ENCODE measurements at places on chromosomes 16 and 17.

DNA sequence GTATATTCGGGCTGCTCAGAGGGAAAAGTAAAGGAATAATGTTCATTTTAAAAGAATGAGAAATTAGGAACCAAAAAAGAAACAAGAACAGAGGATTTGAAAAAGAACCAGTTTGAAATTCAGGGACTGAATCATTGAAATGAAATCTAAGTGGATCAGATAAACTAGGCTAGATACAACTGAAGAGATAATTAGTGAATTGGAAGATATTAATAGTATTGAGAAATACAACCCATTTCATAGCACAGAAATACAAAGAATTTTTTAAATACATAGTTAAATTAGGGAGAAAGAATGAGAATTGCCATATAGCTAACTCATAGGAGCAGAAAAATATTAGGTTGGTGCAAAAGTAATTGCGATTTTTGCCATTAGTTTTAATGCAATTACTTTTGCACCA, 117.3 kb upstream of the NOL11 start:
- no peak for DNase-seq

DNA sequence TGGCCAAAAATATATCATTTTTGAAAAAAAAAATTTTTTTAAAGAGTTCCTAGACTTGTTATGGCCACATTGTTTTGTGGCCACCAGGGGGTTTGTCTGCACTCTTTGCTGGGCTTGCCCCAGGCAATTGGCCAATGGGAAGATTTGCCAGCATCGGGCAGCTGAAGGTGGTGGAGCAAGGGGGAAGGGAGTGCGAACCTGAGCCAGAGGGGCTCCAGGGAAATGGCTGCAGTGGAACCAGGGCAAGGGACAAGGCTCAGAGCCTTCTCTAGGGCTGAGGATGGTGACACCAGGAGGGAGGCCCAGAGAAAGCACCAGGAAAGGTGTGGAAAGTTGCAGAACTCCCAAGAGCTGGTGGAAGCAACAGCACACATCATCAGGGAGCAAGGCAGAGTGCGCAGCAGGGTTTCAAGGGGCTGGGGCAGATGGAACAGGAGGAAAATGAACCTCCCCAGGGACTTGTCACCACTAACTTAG, 15.5 kb upstream of the CMIP start:
- no peak for DNase-seq

DNA sequence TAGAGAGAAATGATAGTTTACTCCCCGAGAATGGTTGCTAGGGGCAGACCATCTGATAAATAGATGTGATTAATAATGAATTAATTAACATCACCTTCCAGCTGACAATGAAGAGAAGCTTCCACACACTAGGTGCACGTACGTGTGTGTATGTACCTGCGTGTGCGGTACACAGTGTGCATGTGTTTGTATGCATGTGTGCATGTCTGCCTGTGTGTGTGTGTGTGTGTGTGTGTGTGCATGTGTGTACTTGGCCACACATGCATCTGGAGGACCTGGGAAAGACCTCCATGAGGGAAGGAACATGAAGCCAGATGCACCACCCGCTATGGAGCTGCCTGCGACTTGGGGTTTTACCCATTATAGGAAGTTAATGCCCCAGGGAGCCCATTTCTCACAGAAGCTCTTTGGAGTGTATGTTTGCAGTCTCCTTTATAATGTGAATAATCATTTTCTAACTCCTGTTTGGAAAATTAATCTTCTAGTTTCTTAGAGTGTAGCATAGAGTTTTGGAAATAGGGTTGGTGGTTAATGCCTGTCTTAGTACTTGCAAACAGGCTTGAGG, 229.1 kb downstream of the ENGASE start:
- no peak for DNase-seq

- DNase-seq = no peak
Measured at GRCh38 chr16:74320707-74321106, 24.1 kb downstream of the PSMD7 start.

DNA sequence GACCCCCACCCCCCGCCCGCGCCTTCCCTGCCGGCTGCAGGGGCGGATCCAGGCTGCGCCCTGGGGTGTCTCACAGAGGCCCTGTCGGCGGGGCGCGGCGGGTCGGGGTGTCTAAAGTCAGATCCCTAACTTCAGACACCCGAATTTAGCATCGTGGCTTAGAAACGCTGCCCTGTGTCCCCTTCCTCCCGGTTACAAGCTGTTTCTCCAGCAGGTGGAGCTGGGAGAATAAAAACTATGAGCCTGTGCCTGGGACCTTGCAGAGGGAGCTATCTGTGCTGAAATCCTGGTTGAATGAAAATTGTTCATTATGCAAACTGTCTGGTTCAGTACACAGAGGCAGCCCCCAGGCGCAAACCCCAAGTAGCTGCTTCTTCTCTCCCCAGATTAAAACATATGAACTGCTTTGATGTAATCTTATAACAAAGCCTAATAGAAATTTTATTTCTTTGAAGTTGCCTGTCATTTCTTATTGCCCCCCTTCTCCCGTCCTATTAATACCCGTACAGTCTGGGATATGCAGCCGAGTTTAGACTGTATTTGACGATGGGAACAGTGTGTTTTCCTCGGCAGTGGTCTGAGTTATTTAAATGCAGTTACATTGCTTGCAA, 79.0 kb downstream of the RPA1 start:
- DNase-seq = no peak

GRCh38 chr16:51557670-51558069, 406.6 kb upstream of the SALL1 start:
- no peak for DNase-seq

GRCh38 chr17:3594051-3594800, 15.0 kb downstream of the TRPV1 start:
- DNase-seq = no peak

- no peak for DNase-seq
Measured at GRCh38 chr17:72618001-72618509, 474.4 kb downstream of the SLC39A11 start.

- peak; percentile 46 for DNase-seq
Measured at GRCh38 chr16:67246756-67247191, 507 bp downstream of the FHOD1 start.

DNA sequence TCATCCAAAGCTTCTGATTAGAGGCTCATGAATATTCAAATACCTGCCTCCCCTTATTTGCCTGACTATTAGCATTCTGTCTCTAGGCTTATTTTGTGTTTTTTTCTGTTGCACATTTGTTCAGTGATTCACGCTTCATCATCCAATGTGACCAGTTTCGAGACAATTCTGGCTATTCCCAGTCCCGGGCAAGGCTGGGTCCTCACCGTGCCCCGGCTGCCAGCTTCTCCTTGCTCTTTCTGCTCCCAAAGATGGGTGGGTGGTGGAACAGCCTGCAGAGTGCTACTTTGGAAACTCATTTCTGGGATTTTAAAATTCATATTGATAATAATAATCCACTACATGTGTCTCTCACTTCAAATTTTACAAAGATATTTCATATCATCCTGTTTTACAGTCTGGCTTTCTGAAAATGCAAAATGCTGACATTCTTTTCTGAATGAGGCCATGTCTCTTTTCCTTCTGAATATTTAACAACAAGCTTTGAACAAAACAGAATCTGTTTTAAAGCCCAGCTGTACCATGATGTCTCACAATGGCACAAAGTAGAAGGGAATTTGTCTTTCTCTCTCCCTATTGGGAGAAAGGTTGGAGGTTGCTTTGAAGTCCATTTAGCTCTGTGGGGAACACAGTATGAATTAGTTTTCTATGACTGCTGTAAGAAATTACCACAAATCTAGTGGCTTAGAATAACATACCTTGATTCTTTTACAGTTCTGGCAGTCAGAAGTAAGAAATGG, 116.9 kb upstream of the CDH13 start:
- DNase-seq = no peak

DNA sequence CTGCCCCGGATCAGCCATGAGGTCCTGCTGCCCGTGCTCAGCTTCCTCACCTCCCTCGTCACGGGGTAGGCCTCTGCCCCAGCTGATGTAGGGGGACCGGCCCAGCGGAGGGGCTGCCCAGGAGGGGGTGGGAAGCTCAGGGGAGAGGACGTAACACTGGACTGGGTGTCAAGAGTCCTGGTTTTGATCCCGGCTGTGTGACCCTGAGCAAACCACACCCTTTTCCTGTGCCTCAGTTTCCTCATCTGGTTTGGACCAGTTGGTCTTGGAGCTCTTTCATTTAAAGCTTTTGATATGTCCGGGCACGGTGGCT, 6.6 kb downstream of the WDR81 start:
- no peak for DNase-seq

GRCh38 chr16:67305216-67306071, 21.1 kb downstream of the KCTD19 start:
- no peak for DNase-seq

GRCh38 chr17:73228748-73229236, 32.9 kb downstream of the CPSF4L start:
- peak; percentile 20 for DNase-seq

DNA sequence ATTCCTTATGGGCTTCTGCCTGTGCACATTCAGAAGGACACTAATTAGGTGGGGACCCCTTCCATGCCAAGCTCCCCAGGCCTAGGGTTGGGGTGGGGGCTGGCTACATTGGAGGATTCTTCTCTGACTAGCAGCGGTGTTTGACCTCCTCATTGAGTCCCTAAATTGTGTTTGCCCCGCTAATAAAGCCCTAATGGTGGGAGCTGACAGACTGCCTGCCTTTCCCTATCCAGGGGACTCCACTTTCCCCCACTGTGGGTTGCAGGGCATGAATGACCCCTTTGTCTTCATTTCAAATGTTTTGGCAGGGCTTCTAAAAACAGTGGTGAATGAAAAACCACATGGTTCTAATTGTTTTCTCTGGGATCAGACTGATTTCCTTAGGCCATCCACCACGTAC, 476.8 kb upstream of the CDH11 start:
- no peak for DNase-seq

- no peak for DNase-seq
Measured at GRCh38 chr16:53581784-53582183, 78.8 kb upstream of the AKTIP start.

- no peak for DNase-seq
Measured at GRCh38 chr16:87372305-87372704, 11.3 kb downstream of the FBXO31 start.

DNA sequence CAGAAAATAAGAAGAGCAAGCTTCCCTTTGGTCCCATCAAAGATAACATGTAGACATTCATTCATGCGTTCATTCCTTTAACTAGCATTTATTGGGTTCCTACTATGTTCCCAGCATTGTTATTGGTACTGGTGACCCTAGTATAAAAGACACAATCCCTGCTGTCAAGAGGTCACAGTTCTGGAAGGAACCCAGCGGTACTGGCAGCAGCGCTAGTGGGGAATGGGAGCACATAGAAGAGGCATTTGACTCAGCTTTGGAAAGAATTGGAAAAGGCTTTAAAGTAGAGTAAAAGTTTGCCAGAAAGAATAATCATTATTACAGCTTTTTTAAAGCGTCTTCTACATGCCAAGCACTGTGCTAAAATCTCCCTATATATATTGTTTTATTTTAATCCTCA, 41.7 kb upstream of the NF1 start:
- DNase-seq = no peak

GRCh38 chr16:11743308-11744074, 834 bp upstream of the TXNDC11 start:
- DNase-seq = no peak

GRCh38 chr17:47846716-47847340, 4.1 kb downstream of the SP6 start:
- DNase-seq = no peak

DNA sequence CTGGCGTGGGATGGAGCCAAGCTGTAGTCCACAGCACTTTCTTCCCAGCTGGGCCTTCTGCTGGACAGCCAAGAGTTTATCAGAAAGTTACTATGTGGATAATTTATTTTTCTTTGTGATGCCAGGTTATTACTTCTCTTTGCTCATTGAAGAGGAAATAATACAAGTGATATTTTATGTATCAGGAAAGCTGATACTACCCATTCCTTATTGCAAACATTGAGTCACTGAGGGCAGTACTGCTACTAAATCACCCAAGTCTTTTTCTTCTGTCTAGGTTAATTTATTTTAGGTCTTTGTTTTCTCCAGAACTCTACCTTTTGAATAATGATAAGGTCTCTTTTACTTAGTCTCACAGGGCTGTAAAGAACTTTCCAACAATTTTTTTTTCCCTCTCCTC, 8.3 kb downstream of the NUP93 start:
- DNase-seq = no peak

DNA sequence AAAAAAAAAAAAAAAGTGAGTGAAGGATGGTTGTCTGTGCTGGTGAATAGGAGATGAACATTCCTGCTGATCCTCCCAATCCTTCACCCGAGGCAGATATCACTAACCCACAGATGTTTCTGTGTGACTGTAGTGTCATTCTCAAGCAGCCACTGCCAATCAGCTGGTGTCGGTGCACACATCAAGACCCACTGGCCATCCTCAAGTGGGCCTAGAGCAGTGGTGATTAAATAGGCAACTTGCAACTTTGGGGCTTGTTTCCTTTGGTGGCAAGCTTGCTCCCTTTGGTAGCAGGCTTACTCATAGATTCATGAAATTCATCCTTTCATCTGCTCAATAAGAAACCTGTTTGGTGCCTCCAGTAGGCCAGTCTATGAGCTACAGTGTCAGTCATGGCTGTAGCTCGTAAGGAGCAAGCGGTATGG, 51.1 kb upstream of the LGALS9 start:
- DNase-seq = no peak

GRCh38 chr17:4109449-4109848, 33.4 kb downstream of the ZZEF1 start:
- DNase-seq = no peak

DNA sequence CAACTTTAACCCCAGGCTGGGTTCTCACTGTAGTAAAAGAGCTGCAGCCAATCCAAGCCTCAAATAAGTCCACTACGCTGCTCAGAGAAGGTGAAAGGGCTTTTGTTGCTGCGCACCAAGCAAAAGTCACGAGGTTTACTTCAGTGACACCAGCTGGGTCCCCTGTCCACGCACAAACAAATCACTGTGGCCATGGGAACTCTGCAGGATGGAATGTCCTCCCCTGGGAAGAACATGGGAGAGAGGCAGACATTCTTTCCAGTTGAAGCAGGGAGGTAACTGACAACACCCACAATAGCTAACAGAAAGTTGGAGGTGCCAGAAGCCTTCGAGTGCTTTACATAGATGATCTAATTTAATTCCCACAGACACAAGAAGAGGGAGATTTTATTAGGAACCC, 181.9 kb downstream of the PMP22 start:
- no peak for DNase-seq

- DNase-seq = no peak
Measured at GRCh38 chr17:48542114-48542656, 2.7 kb downstream of the HOXB2 start.
